ENCODE measurements at places on chromosomes 5 and 9.

GRCh38 chr5:34688015-34688810 is 32.1 kb downstream of the RAI14 start:
- DNase-seq = no peak

DNA sequence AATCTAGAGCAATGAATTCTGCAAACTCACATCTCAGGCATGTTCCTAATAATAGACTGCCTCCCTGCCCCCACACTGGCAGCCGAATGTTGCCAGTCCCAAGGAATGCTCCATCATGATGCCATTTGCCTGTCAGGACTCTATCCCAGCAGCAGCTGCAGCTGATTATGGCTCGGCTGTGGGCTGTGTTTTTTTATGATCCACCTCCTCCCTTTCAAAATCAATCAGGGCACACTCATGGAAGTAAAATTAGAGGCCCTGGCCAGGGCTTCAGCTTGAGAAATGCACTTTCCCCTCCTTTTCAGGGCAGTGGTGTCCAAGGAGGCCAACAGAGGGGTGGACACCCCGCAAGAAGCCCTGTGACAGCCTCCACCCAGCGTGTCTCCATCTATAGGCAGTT is 176.7 kb upstream of the S1PR3 start:
- no peak for DNase-seq

DNA sequence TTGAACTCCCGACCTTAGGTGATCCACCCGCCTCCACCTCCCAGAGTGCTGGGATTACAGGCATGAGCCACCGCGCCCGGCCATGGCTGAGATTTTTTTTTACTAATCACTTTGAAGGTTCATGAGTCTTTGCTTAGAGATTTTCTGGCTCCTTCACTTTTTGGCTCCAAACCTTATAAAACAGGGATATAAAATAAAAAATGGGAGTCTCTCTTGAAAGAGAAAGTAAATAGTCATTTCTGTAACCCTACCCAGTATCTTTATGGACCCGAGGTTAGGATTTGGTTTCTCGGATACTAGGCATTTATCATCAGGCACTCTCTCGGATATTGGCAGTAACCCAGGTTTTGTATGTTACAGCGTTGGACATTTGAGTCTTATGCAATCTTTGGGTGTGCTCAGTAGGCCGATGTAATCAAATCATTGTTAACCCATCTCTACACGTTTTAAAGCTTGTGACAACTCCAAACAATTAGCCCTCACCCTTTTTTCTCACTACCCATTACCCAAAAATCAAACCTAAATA is 25.3 kb downstream of the STXBP1 start:
- no peak for DNase-seq

DNA sequence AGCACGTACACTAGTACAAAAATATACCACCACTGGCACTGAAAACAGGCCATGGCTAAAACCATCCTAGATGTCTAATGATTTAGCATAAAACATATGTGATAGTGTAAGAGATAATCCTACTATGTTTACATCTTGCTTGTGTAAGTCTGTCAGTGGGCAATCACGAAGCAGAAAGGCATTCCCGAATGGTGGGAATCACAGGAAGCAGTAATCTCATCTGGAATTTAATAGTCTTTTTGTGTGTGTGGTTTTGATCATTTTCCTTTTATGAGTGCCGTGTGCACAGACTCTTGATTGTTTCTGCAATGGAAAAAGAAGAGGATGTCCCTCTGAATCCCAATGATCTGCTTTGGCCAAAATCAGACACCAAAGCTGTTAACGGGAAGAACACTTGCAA is 200.5 kb downstream of the EBF1 start:
- no peak for DNase-seq

DNA sequence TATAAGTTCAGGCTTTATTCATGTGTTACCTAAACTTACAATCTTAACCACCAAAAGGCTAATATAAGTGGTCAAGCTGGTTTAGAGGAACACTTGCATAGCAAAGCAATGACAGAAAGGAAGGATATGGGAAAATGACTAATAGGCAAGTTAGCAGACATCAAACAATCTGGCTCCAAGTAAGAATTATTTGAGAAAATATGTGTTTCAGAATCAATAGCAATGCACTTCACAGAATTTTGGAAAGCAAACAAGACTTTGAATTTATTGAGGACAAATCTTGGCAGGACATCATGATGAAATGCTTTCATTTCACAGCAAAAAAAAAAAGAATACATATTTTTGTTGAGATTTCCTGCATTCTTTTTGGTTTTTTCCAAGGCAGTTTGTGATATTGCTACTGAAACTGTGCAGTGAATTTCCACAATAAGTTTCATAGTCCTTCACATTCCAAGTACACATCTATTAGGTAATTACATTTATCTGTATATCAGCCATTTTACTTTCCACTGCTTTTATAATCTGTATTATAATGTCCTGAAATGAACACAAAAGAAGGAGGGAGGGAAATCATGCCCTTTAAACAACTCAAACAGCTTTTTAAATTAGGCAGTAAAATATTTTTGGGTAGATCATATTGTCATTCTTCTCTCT is 417.9 kb downstream of the NR2F1-AS1 start:
- DNase-seq = no peak

All from ELF-1 (cell line).